ENCODE measurements at places on chromosomes 5 and 9.

DNA sequence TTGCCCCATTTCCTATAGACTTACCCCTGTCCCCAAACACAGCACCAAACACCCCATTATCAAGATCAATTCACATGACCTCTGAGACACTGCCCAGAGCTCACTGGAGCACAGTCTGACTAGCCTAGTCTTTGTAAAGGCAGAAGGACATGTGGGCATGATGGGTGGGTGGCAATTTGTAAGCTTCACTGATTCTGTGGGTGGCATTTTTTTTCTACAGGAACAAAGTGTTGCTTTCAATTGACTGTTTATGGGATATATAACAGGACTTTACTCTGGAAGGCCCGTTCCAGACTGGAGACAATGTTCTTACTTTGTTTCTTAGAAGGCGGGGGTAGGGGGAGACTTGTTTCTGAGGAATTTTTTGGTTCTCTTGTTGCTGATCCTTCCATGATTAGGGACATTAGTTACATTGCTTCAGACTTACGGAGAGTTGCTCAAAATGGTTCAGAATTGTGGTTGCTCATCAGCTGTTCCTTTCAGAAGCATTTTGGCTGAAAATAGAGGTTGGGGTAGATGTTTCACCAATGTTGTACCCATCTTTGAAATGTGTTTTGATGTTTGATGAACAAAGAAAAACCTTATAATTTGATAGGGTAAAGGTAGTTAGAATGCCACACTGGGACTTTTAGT, 20.2 kb downstream of the NNT start:
- no peak for DNase-seq

DNA sequence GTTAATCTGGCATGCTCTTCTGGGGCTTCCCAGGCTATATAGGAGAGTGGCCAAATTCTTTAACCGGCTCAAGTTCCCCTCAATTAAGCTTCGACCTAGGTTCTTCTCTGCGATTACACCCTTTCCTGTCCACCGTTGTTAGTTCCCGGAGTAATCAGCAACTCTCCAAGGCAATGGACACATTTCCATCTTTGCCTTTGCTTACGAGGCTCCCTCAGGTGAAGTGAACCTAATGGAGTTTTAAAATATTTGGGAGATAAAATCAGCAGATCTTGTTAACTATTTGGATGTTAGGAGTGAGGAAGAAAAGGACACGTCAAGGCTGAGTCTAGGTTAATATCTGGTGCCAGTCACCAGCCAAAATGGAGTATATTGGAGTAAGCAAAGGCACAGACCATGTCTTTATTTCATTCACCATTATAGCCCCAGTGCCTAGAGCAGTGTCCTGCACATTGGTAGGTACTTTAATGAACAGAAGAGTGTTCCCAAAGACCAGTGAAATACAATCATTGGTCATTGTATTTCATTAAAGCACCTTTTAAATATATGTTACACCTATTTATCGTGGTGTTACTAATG, 515 bp downstream of the UTP15 start:
- DNase-seq: no peak

DNA sequence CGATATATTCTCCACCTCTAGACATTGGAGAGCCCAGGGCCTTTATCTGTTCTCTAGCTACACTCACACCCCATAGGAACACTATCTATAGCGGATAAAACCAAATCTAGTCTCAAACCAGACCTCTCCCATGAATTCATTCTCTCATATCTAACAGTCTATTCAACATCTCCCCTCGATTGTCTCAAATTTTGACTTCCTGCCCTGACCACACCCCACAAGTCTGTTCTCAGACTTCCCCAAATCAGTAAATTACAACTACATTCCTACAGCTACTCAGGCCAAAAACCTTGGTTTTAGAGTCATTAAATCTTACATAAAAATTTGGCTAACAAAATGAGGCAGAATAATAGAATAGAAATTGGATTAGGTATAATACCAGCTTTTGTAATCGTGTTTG, 12.5 kb upstream of the SLC1A3 start:
- no peak for DNase-seq

- DNase-seq: no peak
Measured at GRCh38 chr5:126948011-126948355, 82.4 kb downstream of the MARCHF3 start.

- DNase-seq: no peak
Measured at GRCh38 chr9:33202018-33202417, 34.9 kb upstream of the B4GALT1 start.

- no peak for DNase-seq
Measured at GRCh38 chr5:103228588-103228987, 30.0 kb upstream of the MACIR start.

GRCh38 chr9:138077126-138077525, 199.5 kb downstream of the CACNA1B start:
- DNase-seq: no peak

DNA sequence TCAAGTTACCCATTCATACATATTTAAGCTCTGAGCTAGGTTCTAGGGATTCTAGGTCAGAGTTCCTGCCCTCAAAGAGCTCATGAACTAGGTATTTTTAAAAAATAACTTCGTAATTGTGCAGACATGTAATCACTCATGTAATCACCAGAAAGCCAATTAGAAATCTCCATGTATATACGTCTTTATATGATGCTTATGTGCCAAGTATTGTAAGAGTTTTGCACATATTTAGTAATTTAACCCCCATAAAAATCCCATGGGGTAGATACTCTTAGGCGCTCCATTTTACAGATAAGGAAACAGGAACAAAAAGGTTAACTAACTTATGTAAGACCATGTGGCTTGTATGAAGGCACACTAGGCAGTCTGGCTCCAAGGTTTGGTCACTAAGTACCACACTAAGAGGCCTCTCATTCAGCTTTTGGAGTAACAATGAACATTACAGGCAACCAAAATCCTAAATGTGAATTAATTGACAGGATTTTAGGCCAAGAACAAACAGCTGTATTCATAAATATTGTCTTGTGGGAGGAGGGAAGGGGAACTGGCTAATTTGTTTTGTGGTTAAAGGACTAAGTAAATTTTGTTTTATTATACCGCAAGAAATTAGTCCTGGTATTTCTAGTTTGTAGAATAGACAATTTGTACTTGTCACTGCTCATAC, 1.7 kb upstream of the OTULINL start:
- DNase-seq: no peak

DNA sequence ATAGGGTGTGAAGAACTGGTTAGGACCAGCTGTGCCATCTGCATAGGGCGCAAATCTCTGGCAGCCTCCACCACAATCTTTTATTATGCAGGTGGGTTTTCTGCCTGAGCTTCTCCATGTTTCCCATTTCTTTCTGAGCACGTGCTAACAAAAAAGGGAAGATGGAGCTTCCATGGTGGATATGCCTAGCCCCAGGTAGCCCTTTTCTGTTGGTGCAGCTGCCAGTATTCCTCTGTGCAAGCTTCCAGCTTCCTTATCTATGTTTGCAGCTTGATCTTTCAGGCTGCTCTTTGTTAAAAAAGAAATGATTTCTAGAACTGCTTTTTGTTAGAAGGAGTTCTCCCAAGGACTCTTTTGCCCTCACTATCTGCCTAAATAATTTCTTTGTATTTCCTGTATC, 95.0 kb upstream of the EPB41L4A start:
- no peak for DNase-seq

DNA sequence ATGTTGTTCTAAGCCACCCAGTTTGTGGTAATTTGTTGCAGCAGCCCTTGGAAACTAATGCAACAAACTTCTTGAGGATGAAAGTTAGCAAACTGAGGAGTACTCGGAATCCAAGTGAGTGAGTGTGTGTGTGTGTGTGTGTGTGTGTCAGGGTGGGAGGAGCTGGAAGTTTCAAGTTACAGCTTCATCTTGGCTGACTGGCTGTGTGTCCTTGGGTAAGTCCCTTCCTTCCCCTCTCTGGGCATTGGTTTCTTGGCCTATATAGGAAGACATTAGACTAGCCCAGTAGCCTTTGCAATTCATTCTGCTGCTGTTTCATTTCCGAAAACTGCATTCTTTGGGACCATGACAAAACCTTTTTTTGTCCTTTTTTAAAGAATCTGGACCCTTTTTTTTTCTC, 157.2 kb downstream of the MELK start:
- no peak for DNase-seq

DNA sequence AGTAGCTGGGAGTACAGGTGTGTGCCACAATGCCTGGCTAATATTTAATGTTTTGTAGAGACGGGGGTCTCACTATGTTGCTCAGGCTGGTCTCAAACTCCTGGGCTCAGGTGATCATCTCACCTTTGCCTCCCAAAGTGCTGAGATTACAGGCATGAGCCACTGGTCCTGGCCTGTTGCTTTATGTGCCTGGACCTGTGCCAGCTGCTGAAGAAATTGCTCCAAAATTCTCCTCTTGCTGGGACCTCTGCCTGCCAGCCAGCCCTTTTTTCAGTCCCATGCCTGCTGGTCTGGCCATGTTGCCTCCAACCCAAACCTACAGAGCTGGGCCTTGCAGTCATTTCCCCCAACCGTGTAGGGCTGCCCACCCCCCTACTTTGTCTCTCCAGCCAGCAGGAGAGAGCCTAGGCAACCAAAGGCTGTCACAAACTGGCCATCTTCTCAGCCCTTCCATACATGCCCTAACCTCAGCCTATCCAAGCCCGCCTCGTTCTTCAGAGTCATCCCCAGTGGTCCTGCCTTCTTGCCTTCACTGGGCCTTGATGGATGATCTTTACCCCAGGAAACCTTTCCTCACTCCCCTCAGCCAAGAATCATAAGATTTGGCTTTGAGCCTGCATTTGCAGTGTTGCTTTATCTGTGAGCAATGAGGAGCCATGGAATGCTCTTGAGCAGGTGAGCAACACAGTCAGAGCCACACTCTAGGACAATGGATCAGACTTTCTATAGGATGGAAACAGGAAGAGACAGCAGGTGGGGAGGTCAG, 27.4 kb upstream of the SYNPO start:
- no peak for DNase-seq

DNA sequence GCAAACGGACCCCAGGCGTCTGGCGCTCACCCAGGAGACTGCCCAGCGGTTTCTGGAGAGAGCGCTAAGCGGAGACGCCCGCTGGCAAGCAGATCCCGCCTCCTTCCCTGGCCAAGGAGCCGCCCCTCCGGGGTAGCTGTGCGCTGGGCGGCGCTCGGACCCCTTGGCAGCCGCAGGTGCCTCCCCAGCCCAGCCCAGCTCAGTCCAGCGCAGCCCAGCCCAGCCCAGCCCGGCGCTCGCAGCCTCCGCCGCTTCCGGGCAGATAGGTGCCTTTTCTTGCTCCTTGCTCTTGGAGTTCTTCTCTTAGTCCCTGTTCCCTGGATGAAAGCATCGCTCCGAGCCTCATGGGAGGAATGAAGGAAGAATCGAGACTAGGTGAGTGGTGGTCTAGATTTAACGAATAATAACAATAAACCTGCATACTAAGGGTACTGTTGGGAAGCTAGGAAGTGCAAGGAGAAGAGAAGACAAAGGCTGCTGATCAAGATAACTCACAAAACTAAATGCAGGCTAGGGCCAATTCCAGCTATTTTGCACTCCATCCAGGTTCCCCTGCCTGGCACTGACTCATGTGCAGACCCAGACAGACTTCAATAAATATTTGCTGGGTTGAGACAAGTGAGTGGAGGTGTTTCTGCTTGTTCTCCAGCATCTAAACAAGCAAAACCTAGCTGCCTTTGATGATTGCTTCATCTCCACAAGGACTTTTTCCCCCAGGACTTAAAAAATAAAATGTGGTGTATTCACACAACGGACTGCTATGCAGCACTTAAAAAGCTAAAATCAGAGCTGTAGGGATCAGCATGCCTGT, at the start of gene STK32A:
STK32A (plus strand) TSS at position 202 of the 811 bp plus-strand sequence. CDS start 4,609 bp downstream, outside the sequence.
- no peak for DNase-seq

- DNase-seq: no peak
Measured at GRCh38 chr9:101736717-101737116, 1.7 kb downstream of the GRIN3A start.

GRCh38 chr9:135995816-135996215, 34.6 kb upstream of the UBAC1 start:
- DNase-seq: no peak

- no peak for DNase-seq
Measured at GRCh38 chr9:128972956-128973355, 25.5 kb downstream of the NUP188 start.

Data from natural killer cell treated with Interleukin-12 subunit alpha and Interleukin-12 subunit beta and Interleukin-15 and Interleukin-18, amount 100 ng/mL, for 72 hours (primary cell).